ENCODE measurements at places on chromosomes 13 and 19.

- DNase-seq = no peak
Observed at GRCh38 chr19:39916236-39916635, 18.2 kb downstream of the FCGBP start.

GRCh38 chr13:66560189-66560588 lies 669.9 kb downstream of the PCDH9 start:
- no peak for DNase-seq

- DNase-seq = no peak
Observed at GRCh38 chr19:33132425-33132824, 511 bp downstream of the WDR88 start.

DNA sequence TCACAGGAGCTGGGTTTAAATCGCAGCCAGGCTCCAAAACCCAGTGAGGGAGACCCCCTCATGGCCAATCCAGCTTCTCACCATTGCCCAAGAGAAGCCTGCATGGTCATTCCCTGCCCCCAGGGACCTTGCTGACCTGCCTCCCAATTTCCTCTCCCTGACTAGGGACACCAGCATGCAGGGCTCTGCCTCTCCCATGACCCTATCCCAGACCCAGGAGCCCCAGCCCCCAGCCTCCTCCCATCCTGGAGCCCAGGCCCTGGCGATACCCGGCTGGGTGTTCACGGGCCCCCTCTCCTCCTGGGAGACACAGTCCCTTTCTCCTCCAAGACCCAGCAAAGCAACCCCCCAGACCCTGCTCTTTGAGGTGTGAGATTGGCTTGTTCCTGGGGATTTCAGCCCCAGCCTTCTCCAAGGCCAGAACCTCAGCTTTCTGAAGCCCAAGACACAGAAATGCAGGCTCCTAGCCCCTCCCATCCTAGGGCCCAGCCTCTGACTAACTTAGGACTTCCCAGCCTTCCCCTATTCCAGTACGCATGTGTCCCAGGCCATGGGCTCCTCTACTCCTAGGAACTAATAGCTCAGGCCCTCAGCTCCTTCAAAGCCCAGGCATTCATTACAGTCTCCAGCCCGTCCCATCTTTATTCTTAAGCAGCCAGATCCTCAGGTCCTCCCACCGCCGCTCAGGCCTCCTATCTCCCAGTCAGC lies 1.1 kb downstream of the GYS1 start:
- no peak for DNase-seq

- DNase-seq = no peak
Observed at GRCh38 chr19:11361771-11362731, 6.8 kb downstream of the PLPPR2 start.

DNA sequence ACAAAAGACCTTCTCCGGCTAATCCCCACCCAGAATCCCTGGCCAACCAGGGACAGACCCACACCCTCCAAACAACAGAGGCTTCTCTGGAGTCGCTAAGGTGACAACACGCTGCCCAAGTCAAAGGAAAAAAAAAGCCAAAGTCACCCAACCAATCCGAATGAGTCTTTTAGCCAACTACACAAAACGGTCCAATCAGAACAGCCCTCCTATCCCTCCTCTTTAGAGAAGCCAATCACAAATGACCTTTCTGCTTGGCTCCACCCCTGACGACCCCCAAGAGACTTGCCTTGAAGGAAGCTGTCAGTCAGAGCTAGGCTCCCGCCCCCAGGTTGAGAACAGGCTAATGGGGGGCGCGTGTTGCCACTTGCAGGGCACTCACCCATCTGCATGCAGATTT lies 6.6 kb upstream of the FBXW9 start:
- DNase-seq = no peak

GRCh38 chr13:113955691-113956090 lies 18.2 kb downstream of the C13orf46 start:
- DNase-seq = no peak

- DNase-seq = no peak
Observed at GRCh38 chr13:106865716-106866440, 297.9 kb upstream of the ARGLU1 start.

DNA sequence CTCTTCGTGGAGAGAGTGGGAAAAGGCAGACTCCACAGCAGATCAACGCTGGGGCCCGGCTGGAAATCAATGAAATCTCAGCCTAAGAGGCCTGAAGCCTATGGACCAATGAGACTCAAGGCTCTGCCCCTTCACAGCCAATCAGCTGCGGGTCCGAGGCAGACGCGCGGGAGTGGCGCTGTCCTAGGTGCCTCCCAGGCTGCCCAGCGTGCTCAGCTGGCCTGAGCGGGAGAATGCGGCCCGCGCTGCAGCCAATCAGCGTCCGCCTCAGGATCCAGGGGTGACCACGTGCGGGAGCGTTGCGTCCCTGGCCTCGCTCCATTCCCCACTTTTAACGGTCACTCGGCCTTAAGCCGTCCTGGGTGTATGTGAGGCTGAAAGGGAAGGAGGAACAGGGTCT lies at the start of gene ZBTB32:
ZBTB32 (plus strand) TSS at position 341 of the 400 bp plus-strand sequence. CDS start 10,069 bp downstream, outside the sequence.
- DNase-seq = no peak

DNA sequence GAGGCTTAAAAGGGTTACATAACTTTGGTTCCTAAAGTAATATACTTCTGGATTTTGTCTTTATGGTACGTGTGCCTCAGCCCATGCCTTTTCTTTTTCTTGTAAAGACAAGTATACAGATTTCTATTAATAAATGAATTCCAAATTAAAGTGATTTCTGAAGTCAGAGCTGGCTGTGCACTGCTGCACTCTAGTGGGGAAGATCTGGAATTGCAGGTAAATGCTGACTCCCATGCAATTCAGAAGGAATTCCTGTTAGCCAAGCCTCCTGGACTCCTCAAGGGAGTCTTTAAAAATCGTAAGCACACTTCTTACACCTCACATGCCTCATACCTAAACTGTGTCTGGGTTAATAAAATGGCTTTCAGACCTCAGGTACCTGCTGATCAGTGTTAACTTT lies 118.4 kb upstream of the SLC7A1 start:
- no peak for DNase-seq

- no peak for DNase-seq
Observed at GRCh38 chr13:111212517-111212873, 97.4 kb downstream of the ARHGEF7 start.

DNA sequence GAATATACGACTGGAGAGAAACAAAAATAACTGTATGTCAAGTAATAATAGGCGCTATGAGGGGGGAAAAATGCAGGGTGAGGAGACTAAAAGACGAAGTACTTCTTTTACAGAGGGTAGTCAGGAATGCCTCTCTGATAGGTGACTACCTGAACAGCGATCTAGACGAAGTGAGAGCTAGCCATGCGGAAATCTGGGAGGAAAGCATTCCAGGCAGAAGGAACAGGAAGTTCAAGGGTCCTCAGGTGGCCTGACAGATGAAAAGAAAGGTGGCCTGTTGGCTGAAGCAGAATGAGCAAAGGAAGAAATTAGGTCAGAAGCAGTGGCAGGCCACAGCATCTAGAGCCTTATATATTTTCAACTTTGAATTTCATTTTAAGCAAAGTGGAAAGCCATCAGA lies 13.3 kb downstream of the ZDHHC20 start:
- DNase-seq = no peak

GRCh38 chr13:93811738-93812112 lies 585.1 kb downstream of the GPC6 start:
- no peak for DNase-seq

DNA sequence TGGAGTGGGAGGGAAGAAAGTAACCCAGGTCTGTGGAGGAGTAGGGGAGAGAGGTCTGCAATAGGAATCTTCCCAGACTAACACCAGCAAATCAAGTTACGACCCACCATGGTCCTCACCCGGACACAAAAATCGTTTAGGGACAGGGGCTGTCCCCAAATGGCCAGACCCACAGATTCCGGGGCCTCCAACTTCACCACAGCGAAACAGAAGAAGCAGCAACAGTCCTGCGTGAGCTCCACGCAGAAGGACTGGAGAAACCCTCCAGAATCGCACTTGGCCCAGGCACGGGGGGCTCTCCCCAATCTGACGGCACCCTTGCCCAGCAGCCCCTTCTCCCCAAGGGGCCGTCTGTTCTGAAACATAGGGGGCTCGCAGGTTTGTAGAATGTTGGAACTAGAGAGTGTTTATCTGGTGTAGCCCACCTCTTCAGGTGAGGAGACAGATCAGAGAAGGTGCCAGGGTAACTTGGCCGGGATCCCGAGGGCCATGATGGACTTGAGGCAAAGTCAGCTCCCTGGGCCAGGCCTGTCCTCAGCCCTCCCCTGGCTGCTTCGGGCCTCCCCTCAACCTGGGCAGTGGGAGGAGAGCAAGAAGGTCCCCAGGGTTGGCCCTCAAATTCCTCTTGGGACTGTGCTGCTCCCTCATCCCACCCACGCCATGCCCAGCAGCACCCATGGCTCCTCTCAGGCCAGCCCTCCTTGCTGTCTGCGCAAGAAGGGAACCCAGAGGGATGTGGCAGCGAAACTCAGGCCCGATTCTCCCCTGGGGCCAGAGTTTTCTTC lies 82.5 kb upstream of the GPR183 start:
- no peak for DNase-seq

DNA sequence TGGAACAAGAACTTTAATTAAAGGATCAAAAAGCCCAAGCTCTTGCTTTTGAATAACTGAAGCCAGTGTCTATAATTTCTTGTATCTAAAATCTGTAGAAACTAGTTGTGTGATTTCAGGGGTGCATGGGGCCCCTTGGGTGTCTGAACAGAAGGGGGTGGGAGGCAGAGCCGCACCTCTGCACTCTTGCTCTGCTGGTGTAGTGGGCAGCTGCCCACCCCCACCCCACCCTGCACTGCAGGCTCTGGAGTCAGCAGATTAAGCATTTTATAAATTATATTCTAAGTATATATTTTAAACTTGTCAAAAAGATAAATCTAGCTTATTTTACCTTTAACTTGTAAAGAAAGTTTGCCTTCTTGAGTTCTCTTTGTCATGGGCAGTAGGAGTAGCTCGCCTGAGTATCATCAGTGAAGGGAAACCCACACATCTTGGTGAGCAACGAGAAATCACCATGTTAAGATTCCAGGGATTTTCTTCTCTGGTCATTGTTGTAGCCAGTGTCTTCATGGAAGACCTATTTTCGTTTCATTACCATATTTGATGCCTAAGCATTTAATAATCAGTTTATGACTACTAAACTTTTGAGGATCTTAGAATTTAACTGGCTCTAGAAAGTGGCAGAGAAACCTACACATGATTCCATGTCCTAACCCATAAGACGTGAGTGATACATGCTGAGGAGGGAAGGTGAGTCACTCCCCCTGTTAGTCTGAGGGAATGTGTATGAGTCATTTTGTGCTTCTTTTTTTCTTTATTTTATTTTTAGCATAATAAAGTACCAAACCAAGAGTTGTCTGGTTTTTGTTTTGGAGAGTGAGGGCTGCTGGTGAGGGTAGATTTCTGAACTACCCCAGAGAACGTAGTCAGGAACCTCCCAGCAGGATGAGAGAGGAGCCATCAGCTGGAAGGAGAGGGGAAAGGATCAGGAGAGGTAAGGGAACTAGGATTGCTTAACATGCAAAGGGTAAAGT lies 7.7 kb downstream of the UBE2L5 start:
- no peak for DNase-seq

DNA sequence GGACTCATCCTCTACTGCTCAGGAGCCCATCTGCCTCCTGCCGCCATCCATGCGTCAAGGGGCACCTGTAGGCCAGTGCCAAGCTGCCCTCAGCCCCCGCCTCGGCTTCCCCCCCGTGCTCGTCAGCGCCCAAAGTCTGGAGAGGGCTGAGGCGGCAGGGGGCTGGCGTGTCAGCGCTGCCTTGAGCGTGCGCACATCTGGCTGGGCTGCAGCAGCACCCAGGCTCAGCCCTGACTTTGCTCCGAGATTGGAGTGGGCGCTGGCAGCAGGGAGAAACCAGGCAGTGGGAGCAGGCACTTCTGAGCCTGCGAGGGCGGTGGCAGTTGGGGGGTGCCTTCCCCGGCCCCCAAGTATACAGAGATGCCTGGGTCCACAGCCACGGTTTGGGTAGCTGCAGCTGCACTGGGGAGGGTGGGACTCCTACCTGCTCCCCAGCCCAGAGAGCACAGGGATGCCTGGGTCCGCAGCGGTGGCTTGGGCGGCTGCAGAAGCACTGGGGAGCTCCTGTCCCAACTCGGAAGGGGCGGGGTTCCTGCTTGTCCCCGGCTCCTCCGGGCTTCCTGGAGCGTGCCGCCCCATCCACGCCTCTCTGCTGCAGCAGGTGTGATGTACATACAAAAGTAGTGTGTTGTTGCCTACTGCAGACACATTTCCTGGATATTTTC lies 44.8 kb upstream of the LPAR6 start:
- DNase-seq = no peak

GRCh38 chr19:43597876-43598275 lies 1.5 kb downstream of the ZNF576 start:
- no peak for DNase-seq

All from activated CD4-positive, alpha-beta T cell treated with anti-CD3 and anti-CD28 coated beads, Interleukin-2, amount 50 U/mL, for 24 hours (primary cell).